ENCODE measurements at places on chromosomes 16 and 17.
A peak's percentile ranks its signal among the peaks of the same experiment; 100 is the strongest.

DNA sequence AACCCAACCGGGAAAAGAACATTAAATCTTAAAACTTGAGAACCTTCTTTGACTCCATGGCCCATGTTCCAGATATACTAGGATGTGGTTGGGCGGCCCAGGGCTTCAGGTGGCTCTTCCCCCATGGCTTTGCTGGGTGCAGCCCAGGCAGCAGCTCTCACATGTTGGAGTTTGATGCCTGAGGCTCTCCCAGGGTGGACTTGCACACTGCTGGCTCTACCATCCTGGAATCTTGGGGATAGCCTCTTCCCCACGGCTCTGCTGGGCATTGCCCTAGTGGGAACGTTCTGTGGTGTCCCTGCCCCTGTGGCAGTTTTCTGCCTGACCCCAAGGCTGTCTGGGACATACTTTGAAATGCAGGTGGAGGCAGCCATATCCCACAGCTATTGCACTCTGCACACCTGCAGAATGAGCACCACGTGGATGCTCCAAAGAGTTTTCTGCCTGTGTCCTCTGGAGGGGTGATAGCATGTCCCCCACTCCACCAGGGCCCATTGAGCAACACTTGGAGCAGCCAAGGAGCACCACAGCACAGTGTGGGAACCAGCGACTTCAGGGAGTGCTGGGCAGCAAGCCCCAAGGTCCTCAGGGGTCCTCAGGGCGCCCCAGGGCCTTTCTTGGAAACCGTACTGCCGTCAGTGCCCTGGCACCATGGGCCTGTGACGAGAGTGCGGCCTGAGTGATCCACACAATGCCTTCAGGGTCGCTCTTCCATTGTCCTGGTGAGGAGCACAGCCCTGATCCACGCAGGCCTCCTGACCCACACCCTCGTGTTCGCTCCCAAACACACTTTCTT, 70.8 kb downstream of the GOSR1 start:
- DNase-seq, result no peak

GRCh38 chr17:10211666-10212065, 13.3 kb upstream of the GAS7 start:
- DNase-seq, result peak; percentile 7

GRCh38 chr17:55332296-55333041, 67.7 kb downstream of the HLF start:
- DNase-seq, result no peak

- DNase-seq, result peak; percentile 82
Measured at GRCh38 chr17:32142038-32142856, at the start of gene RHOT1. TSS of gene RHOT1 (plus strand) at chr17:32142502. CDS start at chr17:32142693, 191 bp downstream.

- DNase-seq, result no peak
Measured at GRCh38 chr17:7714721-7715594, 2.6 kb upstream of the DNAH2 start.

DNA sequence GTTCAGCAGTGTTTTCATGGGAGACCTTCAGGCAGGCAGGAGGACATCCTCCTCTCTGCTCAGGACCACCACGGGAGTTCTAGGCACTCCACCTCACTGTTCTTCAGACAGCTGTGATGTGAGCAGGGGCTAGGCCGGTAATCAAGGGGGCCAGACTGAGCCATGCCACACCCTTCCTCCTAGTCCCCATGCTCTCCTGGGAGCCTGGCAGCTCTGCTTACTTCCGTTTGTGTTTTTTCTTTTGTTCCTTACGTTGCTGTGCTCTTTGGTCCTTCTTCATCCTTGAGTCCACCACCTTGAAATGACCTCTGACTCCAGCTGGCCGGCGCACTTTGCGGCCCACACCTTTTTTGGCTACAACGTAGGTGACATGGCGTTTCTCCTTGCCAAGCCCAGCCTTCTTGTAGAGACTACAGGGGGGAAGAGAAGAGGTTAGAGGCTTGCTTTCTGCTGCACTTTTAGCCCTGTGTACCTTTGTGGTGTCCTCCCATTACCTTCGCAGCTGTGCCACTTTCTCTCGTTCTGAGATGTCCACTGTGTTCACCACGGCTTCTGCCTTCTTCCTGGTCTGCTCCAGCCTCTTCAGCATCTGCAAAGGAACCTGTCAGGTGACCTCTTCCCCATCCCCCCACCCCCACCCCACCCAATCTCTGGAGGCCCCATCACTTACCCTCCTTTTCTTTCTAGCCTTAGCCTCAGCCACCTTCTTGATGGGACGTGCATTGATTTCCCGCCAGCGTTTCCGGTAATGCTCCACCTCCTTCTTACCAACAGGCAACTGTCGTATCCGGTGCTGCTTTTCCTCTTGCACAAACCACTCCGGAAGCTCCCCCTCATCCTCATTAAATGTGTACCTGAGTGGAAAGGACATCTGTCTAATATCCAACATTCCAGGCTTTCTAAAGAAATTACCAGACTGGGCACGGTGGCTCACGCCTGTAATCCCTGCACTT, 7.4 kb upstream of the PSMC5 start:
- peak; percentile 41 for DNase-seq

GRCh38 chr17:1709971-1710806, at the start of gene TLCD2:
TSS of gene TLCD2 (minus strand) at chr17:1710377. CDS start at chr17:1710242, 135 bp downstream.
- DNase-seq, result no peak

Data from CD4-positive, alpha-beta T cell treated with Interleukin-10 for 1 hour (primary cell).